ENCODE measurements at places on chromosomes 16 and 17.

GRCh38 chr17:72392056-72393010 is 271.5 kb downstream of the SOX9 start:
- no peak overlapping the region for H3K4me3 ChIP-seq
- no peaks in the 10 kb centered on the region for H3K36me3 ChIP-seq
- peaks cover 29% of the 10 kb centered on the region for H3K4me1 ChIP-seq
- peaks cover 15% of the 10 kb centered on the region for H3K27me3 ChIP-seq
- DNase-seq = no peak

DNA sequence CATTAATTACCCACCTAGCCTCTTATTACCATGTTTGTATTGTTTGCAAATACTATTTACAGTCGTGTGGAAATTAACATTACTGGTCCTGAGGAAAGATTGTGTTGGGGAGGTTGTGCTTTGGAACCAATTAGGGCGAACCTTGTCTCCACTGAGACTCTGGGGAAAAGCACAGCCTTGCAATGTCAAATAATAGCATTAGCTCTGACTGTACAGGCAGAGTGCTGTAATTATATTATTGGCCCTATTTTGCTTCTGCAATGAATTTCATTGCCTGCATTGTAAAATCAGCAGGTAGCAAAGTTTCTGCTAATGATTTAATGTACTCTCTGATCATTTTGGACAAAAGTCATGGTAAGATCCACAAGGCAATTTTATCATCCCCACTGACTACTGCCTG is 97.0 kb downstream of the WWOX start:
- H3K27me3 ChIP-seq = no peaks in the 10 kb centered on the region
- H3K36me3 ChIP-seq = peaks cover 6% of the 10 kb centered on the region
- H3K27ac ChIP-seq = no peak overlapping the region
- no peak overlapping the region for H3K4me3 ChIP-seq
- peaks cover 22% of the 10 kb centered on the region for H3K4me1 ChIP-seq

- no peak overlapping the region for H3K4me3 ChIP-seq
- H3K4me1 ChIP-seq = peaks cover 38% of the 10 kb centered on the region
- DNase-seq = no peak
- H3K27me3 ChIP-seq = no peaks in the 10 kb centered on the region
These were observed 18.4 kb downstream of the CFAP20 start for GRCh38 chr16:58110571-58111301.

DNA sequence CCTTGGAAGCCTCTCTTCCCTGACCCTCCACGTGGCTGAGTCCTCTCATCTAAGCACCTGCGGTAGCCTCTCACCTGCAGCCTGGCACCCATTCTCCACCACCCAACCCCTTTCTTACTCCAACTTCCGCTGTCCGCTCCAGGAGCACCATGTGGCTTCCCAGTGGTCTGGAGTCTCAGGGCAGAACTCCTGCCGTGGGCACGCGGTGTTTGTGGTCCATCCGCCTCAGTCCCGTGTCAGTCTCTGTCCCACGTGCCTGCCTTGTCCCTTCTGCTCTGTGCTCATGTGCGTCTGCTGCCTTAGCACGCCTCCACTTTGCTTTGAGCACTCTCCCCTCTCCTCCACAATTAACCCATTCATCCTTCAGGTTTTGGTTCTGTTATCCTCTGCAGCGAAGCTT is 49.7 kb downstream of the KATNIP start:
- H3K4me3 ChIP-seq = no peak overlapping the region
- H3K36me3 ChIP-seq = no peaks in the 10 kb centered on the region
- peak overlapping the region; percentile 63 for H3K27ac ChIP-seq
- no peaks in the 10 kb centered on the region for H3K27me3 ChIP-seq
- peaks cover 42% of the 10 kb centered on the region for H3K4me1 ChIP-seq

- DNase-seq = peak; percentile 73
- H3K27ac ChIP-seq = no peak overlapping the region
- no peak overlapping the region for H3K4me3 ChIP-seq
- no peaks in the 10 kb centered on the region for H3K27me3 ChIP-seq
These were observed 52.6 kb downstream of the ZFHX3 start for GRCh38 chr16:72995151-72995881.

DNA sequence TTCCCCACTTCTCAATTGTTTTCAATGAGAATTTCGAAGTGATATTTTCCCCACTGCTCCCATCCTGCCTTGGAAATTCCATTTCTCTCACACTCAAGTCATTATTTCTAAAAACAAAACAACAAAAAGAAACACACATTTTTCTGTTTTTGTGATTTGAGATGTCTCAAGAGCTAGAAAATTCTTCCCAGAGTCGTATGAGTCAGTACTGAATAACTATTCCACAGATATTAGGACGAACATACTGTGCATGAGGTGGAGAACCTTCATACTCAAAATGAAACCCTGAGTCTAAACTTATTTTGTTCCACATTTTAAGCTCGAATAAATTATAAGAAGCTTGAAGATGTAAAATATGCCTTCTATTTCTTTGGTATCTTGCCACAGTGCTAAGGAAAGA is 204.6 kb downstream of the SLC39A11 start:
- H3K27ac ChIP-seq = no peak overlapping the region
- H3K4me3 ChIP-seq = no peak overlapping the region
- no peaks in the 10 kb centered on the region for H3K27me3 ChIP-seq
- H3K36me3 ChIP-seq = no peaks in the 10 kb centered on the region
- no peaks in the 10 kb centered on the region for H3K4me1 ChIP-seq

DNA sequence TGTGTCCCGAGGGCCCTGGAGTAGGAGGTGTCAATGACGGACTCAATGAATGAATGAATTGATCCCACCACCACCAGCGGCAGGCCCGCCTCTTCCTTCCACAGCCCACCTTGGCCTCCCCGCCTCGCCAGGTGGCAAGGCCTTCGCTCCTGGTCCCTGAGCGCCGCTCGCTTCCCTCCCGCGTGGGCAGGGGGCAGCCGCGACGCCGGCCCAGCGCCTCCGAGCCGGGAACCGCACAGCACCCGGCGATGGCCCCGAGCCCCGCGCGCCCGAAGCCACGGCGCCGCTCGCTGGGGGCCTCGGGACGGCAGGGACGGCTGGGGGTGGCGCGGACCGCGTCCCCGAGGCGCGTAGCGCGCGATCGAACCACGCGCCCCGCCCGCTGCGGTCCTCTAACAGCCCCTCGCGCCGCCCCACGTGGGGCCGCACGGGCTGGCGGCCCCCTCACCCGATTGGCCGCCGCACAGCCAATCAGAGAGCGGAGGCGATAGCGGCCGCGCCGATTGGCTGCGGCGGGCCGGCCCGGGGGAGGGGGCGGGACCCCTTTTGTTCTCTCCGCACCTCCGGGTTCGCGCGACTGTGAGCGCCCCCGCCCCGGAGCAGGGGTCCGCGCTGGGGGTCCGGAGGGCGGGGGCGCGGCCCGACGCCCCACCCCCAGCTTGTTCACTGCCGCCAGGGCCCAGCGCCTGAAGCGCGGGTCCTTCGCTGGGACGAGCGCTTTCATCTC is 31.4 kb downstream of the ACTG1 start:
- H3K4me3 ChIP-seq = peak overlapping the region; percentile 63
- DNase-seq = peak; percentile 74
- no peak overlapping the region for H3K27ac ChIP-seq
- no peaks in the 10 kb centered on the region for H3K36me3 ChIP-seq
- H3K4me1 ChIP-seq = peaks cover 6% of the 10 kb centered on the region

- H3K4me1 ChIP-seq = peaks cover 12% of the 10 kb centered on the region
- H3K4me3 ChIP-seq = no peak overlapping the region
- H3K27ac ChIP-seq = peak overlapping the region; percentile 25
- no peak for DNase-seq
- no peaks in the 10 kb centered on the region for H3K36me3 ChIP-seq
These were observed 172.0 kb upstream of the CHMP6 start for GRCh38 chr17:80819422-80820164.

DNA sequence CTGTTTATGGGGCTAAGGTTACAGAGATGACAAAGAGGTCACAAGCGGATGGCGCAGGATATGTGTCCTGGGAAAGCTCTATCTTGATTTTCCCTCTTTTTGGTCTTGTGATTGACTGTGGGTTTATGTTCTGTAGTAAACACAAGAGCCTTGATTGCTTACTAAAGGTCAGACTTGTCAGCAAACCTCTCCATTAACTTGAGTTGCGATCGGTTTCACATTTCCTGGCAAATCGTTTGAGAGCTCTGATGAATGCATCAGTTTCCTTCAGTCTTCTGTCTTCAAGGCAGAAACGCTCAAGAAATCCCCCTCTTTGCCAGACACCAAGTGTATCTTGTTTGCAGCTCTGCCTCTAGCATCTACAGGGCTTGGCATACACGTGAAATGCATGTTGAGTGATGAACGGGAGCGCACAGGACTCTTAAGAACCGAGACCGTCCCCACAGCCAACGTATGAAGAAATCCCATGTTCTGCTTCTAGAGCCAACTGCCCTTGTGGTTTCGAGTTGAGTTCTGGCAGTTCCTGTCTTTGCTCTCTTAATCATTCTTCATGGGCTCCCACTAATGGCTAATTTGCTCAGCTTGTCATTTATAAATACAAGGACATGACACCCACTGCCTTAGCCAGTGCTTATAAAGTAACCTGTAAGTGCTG is 143.3 kb downstream of the PITPNC1 start:
- H3K27me3 ChIP-seq = no peaks in the 10 kb centered on the region
- H3K27ac ChIP-seq = peak overlapping the region; percentile 90
- peaks cover 58% of the 10 kb centered on the region for H3K4me1 ChIP-seq
- DNase-seq = no peak

DNA sequence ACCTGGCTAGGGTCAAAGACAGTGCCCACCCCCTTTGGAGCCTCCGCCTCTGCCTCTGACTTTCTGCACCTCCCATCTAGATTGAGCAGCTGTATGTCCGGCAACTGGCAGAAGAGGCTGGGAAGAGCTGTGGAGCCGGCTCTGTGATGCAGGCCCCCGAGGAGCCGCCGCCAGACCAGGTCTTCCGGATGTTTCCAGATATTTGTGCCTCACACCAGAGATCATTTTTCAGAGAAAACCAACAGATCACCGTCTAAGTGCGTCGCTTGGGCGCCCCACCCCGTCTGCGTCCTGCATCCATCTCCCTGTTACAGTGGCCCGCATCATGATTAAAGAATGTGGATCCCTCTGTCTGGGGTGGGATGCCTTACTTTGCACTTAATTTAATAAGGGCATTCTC is 22.1 kb downstream of the IRF8 start:
- no peaks in the 10 kb centered on the region for H3K27me3 ChIP-seq
- no peaks in the 10 kb centered on the region for H3K36me3 ChIP-seq
- no peak overlapping the region for H3K27ac ChIP-seq
- no peak overlapping the region for H3K4me3 ChIP-seq
- no peak for DNase-seq
- peaks cover 7% of the 10 kb centered on the region for H3K4me1 ChIP-seq

DNA sequence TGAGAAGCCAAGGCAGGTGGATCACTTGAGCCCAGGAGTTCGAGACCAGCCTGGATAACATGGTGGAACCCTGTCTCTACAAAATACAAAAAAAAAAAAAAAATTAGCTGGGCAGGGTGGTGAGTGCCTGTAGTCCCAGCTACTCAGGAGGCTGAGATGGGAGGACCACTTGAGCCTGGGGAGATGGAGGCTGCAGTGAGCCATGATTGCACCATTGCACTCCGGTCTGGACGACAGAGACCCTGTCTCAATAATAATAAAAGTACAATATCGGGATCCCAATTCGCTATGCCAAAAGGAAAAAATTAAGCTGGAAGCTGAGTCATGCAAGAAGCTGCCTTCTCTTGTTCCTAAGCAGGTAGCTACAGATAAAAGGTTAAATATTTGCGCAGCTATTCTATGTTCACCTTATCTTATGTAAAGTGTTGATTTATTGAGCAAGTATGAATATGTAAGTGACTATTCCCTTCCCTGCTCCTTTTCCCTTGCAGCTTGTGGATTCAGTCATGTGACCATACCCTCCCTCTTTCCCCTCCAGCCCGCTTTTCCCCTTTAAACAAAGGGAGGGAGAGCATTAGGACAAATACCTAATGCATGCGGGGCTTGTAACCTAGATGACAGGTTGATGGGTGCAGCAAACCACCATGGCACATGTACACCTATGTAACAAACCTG is 112.0 kb downstream of the LITAF start:
- H3K4me3 ChIP-seq = no peak overlapping the region
- no peaks in the 10 kb centered on the region for H3K4me1 ChIP-seq
- no peaks in the 10 kb centered on the region for H3K27me3 ChIP-seq
- H3K36me3 ChIP-seq = 0 out of 2 replicates have a peak, but pooled peaks cover 4% of the 10 kb centered on the region
- H3K27ac ChIP-seq = no peak overlapping the region

- no peak for DNase-seq
- H3K27me3 ChIP-seq = no peaks in the 10 kb centered on the region
- H3K4me1 ChIP-seq = peaks cover 15% of the 10 kb centered on the region
- peaks cover 7% of the 10 kb centered on the region for H3K36me3 ChIP-seq
These were observed 109.0 kb downstream of the HS3ST3A1 start for GRCh38 chr17:13492737-13493122.

DNA sequence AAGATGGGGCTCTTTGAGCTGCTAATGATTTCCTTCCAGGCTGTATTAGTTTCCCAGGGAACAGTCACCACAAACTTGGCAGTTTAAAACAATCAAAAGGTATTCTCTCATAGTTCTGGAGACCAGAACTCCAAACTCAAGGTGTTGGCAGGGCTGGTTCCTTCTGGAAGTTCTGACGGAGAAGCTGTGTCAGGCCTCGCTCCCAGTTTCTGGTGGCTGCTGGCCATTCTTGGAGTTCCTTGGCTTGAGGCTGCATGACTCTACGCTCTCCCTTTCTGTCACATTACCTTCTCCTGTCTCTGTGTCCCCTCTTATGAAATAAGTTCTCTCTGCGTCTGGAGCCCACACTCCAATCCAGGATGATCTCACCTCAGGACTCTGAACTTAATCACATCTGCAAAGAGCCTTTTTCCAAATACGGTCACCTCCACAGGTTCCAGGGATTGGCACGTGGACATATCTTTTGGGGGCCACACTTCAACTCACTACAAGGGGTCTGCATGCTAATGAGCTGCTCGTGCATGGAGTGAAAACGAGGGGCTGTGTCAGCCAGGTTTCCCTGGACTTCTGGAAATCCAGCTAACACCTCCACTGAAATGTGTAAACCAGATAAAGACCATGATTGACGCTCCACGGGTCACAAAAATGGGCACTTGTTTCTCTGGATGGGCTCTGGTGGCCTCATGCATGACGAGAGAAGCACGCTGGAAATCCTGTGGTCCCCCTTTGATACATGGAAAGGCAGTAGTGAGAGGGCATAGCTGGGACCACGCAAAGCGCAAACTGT is 78.3 kb downstream of the DYNLRB2 start:
- H3K27me3 ChIP-seq = no peaks in the 10 kb centered on the region
- H3K27ac ChIP-seq = no peak overlapping the region
- H3K4me1 ChIP-seq = 0 out of 2 replicates have a peak, but pooled peaks cover 3% of the 10 kb centered on the region
- no peak for DNase-seq

DNA sequence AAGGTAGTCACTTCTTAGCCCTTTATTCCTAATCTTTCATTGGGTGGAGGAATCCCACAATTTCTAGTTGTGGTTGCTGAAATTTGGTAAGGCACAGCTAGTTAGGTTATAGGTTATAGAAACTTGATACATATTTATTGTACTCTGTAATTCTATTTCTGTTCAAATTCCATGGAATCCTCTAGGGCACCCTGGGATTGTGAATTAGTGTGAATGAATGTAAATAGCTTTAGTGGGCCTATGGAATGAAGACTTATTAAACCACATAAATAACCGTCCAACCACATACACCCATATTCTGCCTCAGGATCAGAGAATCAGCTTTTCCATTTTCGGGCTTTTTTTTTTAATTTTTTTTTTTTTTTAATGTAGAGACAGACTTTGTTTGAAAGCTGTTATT is 9.2 kb downstream of the TANC2 start:
- no peak for DNase-seq
- H3K27me3 ChIP-seq = no peaks in the 10 kb centered on the region
- H3K27ac ChIP-seq = no peak overlapping the region
- no peak overlapping the region for H3K4me3 ChIP-seq
- peaks cover 9% of the 10 kb centered on the region for H3K4me1 ChIP-seq

- no peak overlapping the region for H3K4me3 ChIP-seq
- no peak for DNase-seq
- H3K36me3 ChIP-seq = no peaks in the 10 kb centered on the region
- peaks cover 3% of the 10 kb centered on the region for H3K27me3 ChIP-seq
- H3K27ac ChIP-seq = no peak overlapping the region
These were observed 169.5 kb downstream of the AHSP start for GRCh38 chr16:31696968-31697743.

Data from WTC11 (cell line).